ENCODE measurements at places on chromosomes 2 and 18.

DNA sequence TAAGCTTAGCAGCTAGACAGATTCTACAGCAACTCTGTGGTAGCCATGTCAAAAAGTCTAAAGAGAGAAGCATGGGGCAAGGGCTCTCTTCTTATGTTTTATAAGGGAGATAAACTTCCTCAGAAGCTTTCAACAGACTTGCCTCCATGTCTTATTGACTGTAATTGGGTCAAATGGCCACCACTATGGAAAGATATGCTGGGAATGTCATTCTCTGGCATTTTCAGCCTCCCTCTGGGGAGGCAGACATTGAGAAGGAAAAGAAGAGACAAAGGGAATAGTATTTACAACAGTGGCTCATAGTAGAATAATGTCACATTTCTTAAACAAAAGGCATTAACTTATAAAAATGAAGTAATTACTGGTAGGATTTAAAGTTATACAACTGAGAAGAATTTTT, 1964.5 kb upstream of the PIK3C3 start:
- no peak overlapping the region for H3K27ac ChIP-seq
- DNase-seq = no peak
- no peaks in the 10 kb centered on the region for H3K36me3 ChIP-seq
- H3K4me1 ChIP-seq = no peaks in the 10 kb centered on the region
- no peaks in the 10 kb centered on the region for H3K27me3 ChIP-seq

- H3K27me3 ChIP-seq = no peaks in the 10 kb centered on the region
- H3K4me1 ChIP-seq = peaks cover 22% of the 10 kb centered on the region
- H3K36me3 ChIP-seq = no peaks in the 10 kb centered on the region
- no peak for DNase-seq
- H3K27ac ChIP-seq = no peak overlapping the region
Observed at GRCh38 chr2:62669180-62669579, 36.3 kb upstream of the EHBP1 start.

- no peak for DNase-seq
- H3K4me3 ChIP-seq = no peak overlapping the region
- peaks cover 11% of the 10 kb centered on the region for H3K4me1 ChIP-seq
- no peak overlapping the region for H3K27ac ChIP-seq
Observed at GRCh38 chr2:168181825-168182224, 65.6 kb downstream of the STK39 start.

GRCh38 chr2:162506706-162507105, 162.8 kb downstream of the GCA start:
- no peak for DNase-seq
- no peak overlapping the region for H3K4me3 ChIP-seq
- H3K36me3 ChIP-seq = no peaks in the 10 kb centered on the region
- H3K27ac ChIP-seq = no peak overlapping the region
- H3K4me1 ChIP-seq = no peaks in the 10 kb centered on the region

- H3K4me3 ChIP-seq = no peak overlapping the region
- H3K4me1 ChIP-seq = no peaks in the 10 kb centered on the region
- H3K27ac ChIP-seq = no peak overlapping the region
Observed at GRCh38 chr2:211468877-211469663, 912.7 kb downstream of the CPS1 start.

GRCh38 chr2:230052299-230052698, 16.4 kb downstream of the SLC16A14 start:
- H3K36me3 ChIP-seq = no peaks in the 10 kb centered on the region
- 0 out of 2 replicates have a peak, but pooled peaks cover 1% of the 10 kb centered on the region for H3K4me1 ChIP-seq
- DNase-seq = no peak
- no peaks in the 10 kb centered on the region for H3K27me3 ChIP-seq
- H3K27ac ChIP-seq = no peak overlapping the region
